ENCODE measurements at places on chromosomes 11 and 22.

- no peak for DNase-seq
Observed at GRCh38 chr22:19567157-19568009, 43.2 kb upstream of the CLDN5 start.

DNA sequence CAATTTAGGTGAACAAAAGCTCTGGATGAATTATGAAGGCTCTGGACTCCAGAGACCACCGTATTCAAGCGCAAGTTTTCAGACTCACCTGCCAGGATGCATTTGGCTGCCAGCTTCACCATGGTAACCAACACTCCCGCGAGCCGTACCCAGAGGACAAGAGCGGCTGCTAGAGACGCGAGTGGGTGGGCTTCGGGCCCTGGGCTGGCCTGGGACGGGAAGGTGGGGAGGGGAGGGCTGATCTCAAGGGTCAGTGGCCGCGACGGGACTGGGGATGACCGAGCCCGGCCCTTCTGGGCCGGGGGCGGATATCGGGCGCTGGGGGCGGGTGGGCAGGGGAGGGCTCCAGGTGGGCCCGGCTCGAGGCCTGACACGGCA is 344 bp downstream of the IFT27 start:
- no peak for DNase-seq

DNA sequence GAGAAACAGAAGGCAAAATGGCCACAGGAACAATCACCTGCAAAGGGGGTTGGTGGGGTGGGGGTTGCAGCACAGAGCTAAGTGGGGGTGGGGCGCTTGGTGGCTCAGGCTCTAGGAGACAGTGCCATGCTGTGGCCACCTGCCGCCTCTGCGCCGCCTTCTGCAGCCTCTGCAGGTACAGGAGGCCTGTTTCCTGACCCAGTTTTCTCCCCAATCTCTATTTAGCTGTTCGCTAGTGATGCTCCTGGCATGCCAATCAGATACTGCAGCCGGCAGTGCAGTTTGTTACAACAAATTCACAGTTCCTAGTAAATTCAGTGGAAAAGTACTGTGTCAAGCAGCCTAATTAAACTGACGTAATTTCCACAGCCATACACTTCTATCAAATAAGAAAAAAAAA is 106.4 kb downstream of the SERGEF start:
- no peak for DNase-seq

- no peak for DNase-seq
Observed at GRCh38 chr11:66322732-66323427, 6.0 kb upstream of the CD248 start.

Measured in T-helper 2 cell (primary cell).